CD4-positive, alpha-beta T cell (primary cell): ENCODE measurements at places on chromosomes 4 and X.

DNA sequence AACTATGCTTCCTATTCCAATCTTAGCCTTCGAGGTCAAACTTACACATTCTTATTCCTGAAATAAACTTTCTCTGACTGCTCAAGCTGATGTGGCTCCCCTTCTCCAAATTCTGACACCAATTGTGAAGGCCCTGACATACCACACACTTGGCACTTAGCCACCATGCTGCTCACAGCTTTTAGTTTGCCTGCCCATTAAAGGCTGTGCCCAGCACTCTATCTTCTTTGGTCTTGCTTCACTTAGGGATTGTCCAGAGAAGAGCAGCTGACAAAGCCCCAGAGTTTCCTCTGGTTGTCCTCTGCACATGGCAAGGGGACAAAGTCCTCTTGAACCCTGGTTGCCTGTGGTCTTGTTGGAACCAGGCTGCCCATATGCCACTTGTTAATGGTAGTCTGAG is 126.1 kb downstream of the ARHGEF9 start:
- no peak for DNase-seq

GRCh38 chr4:145130788-145131399 is 32.8 kb downstream of the ABCE1 start:
- DNase-seq = no peak

GRCh38 chrX:129744861-129745321 is 6.1 kb downstream of the XPNPEP2 start:
- peak; percentile 34 for DNase-seq

- DNase-seq = no peak
These were observed 26.7 kb upstream of the FAM90A26 start for GRCh38 chr4:9143421-9144080.

DNA sequence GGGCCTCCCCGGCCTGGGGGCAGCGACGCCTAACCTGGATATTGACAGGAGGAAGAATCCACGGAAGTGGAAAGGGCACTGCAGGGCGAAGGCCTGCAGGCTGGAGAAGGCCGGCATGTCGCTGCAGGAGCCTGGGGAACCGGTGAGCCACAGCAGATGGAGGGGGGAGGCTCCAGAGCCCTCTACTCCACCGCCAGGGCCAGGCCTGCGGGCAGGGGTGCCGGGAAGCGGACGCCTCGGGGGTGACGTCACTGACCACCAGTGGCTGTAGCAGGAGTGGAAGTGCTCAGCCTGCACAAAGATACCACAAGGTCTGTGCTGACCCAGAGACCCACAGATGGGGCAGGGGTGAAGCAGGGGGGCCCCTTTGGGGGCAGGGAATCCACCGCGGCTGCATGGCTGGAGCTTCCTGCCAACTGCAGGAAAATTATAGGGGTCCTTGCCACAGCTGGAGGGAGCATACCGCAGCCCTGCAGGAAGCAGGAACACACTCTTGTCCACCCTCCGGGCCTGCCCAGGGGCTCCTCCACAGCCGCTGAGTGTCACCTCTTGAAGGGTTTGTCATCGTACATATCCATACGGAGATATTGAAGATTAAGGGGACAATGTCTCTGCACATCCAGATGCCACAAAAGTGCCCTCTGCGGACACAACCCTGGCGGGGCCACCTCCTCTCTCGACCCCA is 7.6 kb upstream of the HTRA3 start:
- no peak for DNase-seq

- DNase-seq = no peak
These were observed 352.8 kb downstream of the DHRSX start for GRCh38 chrX:2147928-2148327.

- DNase-seq = no peak
These were observed 152.3 kb upstream of the ANXA10 start for GRCh38 chr4:167939863-167940616.

DNA sequence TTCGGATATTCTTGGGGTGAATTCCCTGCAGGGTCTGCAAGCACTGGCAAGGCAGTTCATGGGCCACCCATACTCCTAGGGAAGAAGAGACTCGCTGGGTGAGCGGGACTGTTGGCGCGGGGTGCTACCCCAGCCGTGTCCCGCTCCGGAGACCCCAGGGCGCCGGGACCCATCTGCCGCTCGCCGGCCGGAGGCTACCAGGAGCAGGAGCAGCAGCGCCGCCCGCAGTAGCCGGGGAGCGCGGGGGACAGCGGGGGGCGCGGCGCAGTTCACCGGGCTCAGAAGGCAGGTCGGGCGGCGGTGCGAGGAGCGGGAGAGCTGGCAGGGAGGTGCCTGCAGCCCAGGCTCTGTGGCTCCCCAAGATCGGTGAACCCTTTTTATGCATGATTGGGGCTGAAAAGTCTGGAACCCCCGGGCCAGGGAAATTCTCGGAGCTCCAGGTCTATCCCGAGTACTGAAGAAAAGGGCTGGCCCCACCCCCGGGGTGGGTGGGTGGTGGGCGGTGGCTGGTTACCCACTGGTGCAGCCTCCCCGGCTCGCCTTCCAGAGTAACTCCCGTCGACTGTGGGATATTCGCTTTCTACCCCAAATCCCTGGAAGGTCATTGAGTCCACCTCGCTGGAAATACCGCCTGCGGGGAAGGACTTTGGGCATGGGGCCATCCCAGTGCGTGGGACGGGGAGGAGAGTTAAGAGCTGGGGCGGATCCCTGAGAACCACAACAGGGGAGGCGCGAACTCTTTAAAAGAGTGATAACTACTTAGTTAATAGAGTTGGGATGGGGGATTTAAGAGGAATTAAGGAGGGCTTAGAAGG is 37.6 kb downstream of the PF4 start:
- DNase-seq = no peak

GRCh38 chr4:76697129-76697803 is 200.7 kb downstream of the SOWAHB start:
- DNase-seq = no peak

- DNase-seq = no peak
These were observed 31.3 kb downstream of the SUPT20HL2 start for GRCh38 chrX:24282381-24283126.

GRCh38 chrX:134543288-134543687 is 83.3 kb downstream of the HPRT1 start:
- DNase-seq = no peak

DNA sequence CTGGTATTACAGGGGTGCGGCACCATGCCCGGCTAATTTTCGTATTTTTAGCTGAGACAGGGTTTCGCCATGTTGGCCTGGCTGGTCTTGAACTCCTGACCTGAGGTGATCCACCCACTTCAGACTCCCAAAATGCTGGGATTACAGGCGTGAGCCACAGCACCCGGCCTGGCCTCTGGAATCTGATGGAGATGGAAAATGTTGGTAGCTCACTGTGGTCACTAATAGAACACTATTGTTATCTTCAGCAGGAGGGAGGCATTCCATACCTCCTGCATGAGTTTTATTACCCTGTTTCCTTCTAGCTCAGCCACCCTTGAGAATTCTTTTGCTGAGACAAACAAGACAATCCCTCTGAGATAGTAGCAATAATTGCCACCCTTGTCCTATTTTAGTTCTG is 105.0 kb downstream of the SHROOM3 start:
- DNase-seq = no peak

DNA sequence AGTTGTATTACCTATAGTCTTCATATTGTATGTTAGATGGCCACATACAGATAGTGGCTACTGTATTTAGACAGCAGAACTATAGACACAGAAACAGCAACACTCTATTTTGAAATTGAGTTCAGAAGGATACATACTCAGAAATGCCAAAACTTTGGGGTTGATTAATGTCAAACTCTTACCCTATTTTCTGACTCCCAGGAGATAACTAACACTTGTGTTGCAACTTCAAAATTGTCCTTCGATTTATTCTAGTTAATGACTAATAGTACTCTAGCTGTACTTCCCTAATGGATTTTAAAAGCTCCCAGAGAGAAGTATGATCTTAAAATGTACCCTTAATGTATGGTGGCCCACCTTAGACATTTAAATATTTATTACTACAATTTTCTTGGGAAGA is 229.9 kb upstream of the UGT8 start:
- no peak for DNase-seq

DNA sequence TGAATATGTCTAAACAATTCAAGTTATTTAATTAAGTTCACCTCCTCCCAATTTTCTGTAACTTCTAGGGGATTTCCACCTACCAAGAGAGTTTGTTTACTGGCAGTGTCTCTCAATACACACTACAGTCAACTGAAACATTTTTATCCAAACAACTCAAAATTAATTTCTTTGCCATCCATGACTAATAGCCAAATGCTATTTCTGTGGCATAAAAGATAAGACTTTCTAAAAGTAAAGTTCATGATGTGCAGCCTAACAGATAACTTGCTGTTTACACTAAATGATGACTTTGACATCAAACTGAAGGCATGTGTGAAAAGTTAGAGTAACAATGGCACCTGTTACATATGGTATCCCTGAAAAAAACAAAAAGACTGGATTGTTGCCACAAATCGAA is 7.3 kb downstream of the TAB3 start:
- DNase-seq = no peak

DNA sequence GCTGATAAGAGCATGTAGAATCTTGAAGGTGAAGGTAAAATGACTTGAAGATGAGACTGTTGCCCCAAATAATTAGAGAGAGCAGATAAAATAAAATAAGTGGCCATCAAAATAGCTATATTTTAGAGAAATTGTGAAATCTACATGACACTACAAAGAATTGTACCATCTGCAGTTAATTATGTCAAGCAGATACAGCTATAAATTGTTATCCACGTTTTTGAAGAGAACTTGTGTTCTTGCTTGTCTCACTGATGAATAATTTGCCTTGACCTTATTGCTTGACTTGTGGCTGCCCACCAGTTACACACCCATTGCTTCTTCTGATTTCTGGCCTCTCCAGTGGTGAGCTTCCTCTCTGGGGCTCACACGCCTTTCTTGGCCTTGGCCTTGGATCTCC is 75.8 kb upstream of the TNIP3 start:
- no peak for DNase-seq

DNA sequence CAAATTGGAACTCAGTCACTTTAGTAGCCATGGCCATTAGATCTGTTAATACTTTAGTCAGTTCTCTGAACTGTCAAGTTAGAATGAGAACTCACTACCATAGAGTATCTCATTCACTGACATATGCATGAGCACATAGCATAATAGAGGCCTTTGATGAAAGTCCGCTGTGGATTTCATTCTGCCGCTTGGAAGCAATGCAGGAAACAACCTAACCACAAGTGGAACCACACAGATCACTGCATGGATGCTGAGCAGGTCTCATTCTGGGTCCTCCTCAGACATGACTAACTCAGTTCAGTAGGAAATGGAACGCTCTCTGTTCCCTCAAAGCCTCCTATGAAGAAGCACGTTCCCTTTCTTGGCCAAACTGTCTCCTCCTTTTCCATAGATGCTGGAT is 1624.8 kb upstream of the TENM3 start:
- DNase-seq = no peak

- DNase-seq = no peak
These were observed 37.3 kb downstream of the PSAPL1 start for GRCh38 chr4:7397206-7398103.

DNA sequence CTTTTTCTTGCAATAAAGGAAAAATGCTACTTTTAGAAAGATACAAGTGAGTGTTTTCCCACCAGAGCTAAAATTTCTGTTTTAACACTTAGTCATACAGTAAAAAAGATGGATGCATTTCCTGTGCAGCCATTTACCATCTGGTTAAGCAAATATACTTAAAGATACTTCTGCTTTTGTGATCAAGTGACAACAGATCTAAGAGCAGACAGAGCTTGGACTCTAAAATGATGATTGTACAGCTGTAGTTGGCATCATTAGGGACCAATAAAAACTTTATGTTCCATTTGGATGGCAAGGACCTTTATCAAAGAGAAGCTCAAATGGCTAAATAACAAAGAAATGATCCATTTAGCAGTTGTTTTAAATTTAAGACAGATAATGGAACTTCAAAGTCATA is 270.8 kb downstream of the FSTL5 start:
- no peak for DNase-seq

DNA sequence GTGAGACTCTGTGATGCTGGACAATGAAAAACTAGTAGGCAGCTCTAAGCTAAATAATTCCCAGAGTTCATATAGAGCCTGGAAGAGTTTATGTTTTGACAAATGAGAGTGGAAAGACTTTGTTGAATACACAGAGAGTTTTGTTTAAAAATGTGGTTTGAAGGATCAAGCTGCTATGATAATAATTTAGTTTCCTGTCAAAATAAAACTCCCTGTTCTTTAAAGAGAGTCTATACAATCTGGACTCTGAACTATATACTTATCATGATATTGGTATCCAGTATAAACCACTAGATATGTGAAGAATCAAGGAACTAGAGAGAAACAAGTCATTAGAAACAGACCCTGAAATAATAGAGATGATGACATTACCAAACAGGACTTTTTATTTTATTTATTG is 158.6 kb downstream of the C4orf33 start:
- DNase-seq = no peak

- no peak for DNase-seq
These were observed 96.7 kb downstream of the CORIN start for GRCh38 chr4:47741200-47741599.

GRCh38 chrX:28498658-28499057 is 88.6 kb upstream of the IL1RAPL1 start:
- no peak for DNase-seq
